Stimulated activated CD4-positive, alpha-beta T cell treated with anti-CD3 and anti-CD28 coated beads, Interleukin-4, amount 100 ng/mL, for 48 hours (primary cell): ENCODE measurements at places on chromosomes 12 and 14.

DNA sequence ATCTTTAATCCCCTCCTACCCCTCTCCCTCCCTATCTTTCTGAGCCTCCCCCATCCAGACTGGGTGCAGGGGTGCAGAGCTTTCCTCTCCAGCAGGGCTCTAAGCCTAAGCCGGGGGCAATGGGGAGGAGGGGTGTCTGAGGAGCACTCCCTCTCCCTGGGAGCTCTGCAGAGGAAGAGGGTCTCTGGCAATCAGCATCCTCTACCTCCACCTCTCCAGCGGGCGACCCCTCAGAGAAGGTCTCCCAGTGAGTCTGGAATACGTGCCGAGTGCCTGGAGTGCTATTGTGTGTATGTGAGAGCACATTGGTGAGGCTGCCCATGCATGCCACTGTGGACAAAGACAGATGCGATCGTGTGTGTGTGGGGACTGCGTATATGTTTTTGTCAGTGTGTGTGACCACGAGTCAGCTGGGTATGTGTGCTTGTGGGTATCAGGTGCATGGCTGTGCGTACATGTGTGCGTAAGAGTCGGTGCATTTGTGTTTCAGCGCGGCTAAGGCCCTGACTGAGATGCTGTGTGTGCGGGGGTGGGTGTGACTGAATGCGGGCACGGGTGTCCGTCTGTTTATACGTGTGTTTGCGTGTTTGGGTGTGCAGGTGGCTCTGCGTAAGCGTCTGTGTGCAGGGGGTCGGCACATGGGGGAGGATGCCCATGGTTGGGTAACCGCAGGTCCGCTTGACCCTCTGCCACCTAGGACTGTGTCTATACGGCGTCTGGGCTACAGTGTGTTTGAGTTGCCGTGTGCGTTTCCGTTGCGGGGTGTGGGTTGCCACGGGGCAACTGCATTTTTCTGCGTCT lies 905 bp upstream of the DLK1 start:
- DNase-seq = no peak

- no peak for DNase-seq
These were observed 169.5 kb upstream of the DAAM1 start for GRCh38 chr14:59018978-59019377.

DNA sequence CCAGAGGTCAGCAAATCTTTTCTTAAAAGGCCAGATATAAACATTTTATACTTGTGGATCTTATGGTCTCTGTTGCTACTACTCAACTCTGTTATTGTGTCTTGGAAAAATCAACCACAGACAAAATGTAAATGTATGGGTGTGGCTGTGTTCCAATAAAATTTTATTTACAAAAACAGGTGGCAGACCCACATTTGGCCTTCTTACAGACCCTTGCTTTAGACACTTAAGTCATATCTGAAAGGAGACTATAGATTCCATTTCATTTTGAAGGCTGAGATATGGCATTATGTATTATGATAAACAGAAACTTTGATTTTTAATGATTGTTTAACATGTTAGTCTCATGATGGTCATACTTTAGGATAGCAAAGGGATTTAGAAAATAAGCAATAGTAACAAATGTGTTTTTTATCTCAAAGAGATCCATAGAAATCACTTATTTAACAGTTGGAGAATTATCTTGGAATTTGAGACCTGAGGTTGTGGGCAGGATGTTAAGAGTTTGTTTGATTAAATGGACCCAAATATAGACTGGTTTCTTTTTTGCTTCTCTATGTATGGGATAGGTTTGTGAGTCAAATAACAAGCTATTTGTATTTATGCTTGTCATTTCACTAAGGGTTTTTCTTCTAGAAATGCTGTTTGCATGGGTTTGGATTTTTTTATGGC lies 51.2 kb downstream of the PPFIBP1 start:
- no peak for DNase-seq

DNA sequence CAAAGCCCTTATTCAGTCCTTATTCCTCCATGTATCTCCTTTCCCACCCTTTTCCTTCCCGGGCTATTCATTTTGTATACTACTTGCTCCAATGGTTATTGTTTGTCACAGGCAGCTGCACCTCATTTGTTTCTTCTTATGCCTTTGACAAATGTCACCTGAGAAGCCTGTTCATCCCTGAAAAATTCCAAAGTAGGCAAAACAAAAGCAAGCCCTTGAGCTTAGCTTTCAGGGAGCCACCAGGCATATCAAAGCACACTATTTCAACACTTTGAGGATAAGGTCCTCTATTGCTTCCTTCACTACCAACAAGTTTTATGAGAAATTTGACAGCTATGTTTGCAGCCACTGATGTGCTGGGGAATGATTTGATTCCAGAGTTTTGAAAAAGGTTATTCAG lies 738.7 kb upstream of the LMO3 start:
- no peak for DNase-seq

- DNase-seq = no peak
These were observed 484.4 kb downstream of the ATP23 start for GRCh38 chr12:58425481-58426392.

DNA sequence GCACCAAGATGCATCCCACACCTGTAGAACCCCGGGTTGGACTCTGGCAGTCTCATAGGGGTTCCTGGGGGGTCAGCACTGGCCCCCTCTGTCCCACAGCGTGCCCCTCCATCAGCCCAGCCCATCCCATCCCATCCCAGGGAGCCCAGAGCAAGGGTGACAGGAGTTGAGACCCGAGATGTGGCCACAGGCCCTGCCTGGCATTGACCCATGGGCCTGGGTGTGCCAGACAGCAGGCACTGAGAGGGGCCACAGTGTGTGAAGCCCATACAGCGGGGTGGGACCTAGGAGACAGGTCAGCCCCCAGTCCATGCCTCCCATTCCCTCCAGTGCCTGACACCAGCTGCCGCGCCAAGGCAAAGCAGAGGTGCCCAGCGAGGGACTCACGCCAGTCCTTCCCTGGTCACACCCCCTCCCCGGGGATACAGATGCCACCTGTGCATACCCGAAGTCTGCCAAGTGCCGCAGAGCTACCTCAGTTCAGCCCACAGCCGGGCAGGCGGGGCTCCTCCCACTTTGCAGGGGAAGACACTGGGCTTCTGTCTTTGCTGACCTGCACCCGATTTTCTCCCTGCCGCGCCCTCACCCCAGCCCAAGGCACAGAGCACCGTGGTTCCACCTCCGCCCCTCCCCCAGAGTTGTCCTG lies 50.4 kb downstream of the CYP46A1 start:
- no peak for DNase-seq

GRCh38 chr12:18382236-18382885 lies 121.0 kb downstream of the PIK3C2G start:
- DNase-seq = no peak

DNA sequence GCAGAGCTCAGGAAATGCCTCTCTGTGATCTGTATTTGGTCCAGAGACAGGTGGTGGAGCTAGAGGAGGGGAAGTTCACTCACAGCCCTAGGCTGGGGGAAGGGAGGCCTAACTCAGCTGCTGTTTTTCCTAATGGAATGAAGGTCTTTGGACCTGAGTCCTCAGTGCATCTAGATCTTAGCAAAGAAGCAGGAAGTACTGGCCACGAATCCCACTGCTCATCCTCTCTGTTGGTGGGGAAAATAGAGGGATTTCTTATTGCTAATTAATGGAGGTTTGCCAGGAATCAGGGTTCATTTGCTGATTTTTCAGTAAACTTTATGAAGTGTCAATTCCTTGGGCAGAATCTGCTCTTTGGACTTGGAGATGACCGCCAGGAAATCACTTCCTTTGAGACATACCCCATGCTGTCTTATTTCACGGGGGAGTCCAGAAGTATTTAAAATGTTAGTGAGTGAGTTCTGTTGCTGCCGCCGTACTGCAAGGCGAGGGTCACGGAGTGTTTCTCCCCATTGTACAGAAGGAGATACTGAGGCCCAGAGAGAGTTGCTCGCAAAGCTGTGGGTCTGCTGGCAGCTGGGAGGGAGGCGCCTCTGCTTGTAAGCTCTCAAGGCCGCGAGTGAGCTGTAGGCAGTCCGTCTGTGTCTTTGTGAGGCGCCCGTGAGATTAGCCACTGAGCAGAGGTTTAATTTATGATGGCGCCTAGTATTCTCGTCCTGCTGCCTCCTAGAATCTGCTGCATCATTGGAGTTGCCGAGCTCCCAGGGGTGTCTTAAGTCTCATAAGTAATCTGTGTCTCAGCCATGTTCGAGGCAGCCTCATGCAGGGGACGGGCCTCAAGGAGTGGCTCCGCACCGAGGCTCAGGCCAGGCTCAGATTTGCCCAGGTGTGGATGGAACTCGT lies 88.2 kb downstream of the TSPAN9 start:
- no peak for DNase-seq

GRCh38 chr14:69055999-69056788 lies 77.1 kb upstream of the ACTN1 start:
- no peak for DNase-seq

DNA sequence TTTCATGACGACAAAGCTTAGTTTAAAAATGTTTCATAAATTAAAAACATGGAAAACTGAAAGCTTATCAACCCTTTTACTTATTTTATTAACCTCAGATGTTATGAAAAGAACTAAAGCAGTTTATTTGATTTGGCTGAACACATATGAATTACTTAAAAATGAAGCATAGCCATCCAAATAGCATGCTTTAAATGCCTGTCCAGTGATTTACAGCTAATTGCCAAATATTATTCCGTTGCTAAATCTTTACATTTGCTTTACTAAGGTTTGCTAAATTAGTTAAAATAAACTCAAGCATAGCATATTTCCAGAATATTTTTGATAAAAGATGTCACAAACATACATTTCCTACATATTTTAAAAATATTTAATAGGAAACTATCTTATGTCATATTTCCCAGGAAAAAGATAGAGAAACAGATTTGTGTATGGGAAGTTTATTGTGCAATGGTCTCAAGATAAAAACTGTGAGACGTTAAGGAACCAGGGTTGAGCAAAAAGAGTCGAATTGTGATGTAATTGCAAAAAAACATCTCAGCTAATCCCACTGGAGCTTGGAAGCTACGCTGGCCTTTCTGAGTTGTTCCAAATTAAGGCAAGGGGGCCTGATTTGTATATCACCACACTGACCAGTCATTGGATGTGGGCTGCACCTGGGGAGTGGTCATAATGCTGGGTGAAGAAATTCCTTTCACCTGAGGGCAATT lies 25.8 kb downstream of the GPR135 start:
- DNase-seq = no peak

DNA sequence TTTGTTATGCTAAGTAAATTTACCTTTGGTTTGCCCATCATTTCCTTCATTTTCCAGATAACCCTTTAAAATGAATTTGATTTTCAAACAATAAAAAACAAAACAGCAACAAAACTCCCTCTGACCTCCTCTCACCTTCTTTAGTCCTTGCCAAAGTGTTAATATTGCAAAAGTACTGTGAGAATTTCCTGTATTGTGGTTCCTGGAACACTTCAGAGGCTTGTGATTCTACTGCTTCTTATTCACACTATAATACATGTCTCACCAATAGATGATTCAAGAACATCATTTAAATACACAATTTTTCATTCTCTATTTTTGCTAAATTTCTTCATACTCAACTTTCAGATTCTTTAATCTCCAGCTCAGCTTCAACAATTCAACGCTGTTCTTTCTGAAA lies at the start of gene KLRD1:
Gene KLRD1 (plus strand): TSS at position 241 of the 400 bp plus-strand sequence. CDS start 208 bp downstream, outside the sequence.
- DNase-seq = no peak

DNA sequence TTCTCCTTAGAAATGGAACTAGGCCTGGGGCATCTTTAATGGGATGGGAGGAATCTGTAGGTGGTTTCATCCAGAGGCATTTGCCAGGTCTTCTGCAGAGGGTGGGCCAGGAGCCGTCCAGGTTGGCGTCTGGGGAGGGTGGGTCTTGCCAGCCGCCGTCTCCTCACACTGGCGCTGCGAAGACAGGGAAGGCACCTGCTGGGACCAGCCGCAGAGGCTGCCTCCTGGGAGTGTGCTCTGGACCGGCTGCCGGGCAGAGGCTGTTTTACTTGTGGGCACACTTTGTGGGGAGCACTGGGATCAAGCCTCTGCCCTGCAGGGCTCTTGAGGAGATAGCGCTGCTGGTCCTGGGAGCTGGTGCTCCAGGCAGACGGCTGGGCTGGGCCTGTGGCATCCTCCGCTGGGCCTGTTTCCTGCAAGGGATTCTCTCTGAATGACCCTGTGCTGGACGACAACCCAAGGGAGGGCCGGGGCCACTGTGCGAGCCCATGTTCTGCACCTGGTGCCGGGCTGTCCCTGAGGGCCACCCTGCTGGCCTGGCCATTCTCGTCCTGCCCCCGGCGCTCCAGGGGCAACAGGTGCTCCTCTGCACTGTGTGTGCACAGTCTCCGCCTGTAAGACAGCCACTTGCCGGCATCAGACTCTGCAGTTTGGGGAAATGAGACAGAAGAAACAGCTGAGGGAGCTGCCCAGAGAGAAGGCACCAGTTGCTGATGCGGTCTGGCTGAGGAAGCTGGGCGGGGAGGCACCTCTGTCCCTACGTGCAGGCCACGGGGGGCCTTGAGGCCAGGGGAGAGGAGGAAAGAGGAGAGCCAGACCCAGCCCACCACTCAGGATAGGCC lies 10.0 kb upstream of the TEX22 start:
- no peak for DNase-seq

DNA sequence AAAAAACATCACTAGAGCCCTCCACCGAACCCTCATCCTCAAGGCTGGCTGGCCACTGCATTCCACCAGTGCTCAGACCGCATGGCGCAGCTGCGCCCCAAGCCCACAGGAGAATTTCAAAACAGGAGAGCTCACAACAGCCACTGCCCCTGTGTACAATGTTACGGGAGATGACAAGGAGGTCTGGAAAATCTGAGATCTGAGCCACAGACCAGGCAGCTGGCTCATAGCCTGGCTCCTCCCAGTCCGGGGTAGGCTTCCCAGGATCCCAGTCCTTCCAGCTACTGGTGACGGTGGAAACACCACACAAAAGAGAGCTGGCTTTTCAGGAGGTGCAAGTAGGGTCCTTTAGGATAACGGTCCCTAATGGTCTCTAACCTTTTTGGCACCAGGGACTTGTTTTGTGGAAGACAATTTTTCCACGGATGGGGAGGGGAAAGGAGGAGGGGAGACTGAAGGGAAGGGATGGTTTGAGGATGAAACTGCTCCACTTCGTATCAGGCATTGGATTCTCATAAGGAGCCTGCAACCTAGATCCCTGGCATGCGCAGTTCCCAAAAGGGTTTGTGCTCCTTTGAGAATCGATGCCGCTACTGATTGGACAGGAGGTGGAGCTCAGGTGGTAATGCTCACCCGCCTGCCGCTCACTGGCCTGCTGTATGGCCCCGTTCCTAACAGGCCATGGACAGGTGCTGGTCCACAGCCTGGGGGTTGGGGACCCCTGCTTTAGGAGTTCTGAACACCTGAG lies 23.0 kb upstream of the NRDE2 start:
- DNase-seq = no peak

GRCh38 chr12:131800594-131801135 lies 27.5 kb upstream of the MMP17 start:
- no peak for DNase-seq

GRCh38 chr12:6667559-6668210 lies 4.8 kb upstream of the ING4 start:
- no peak for DNase-seq

GRCh38 chr12:50765095-50765911 lies 1.4 kb downstream of the ATF1 start:
- no peak for DNase-seq

DNA sequence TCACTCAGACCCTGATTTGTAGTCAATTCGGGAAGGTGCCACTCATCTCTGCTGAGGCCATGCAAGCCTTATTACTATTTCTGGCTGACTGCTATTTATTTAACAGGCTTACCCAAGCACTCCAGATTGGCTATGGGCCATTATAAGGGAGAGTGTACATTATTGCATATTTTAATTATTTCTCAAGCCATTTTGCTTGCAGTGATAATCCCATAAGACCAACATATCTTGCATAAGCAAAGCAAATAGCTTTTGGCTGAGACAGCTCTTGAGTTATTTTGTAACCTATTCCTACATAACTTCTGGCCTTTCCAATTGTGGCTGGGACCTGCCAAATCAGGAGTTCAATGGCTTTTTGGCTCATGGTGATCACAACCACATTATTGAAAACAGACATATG lies 509.6 kb upstream of the USP15 start:
- DNase-seq = no peak
